A673 (cell line): ENCODE measurements at places on chromosomes 1 and 21. TPM values are rescaled to one million over a fixed set of nuclear protein-coding genes. Genes with fewer than 3 reads are reported as not detected.

Gene CD34
- not detected in 2 replicates for total RNA-seq

Gene NID1
- 0.64 and 0.66 TPM in 2 replicates for total RNA-seq

DNA sequence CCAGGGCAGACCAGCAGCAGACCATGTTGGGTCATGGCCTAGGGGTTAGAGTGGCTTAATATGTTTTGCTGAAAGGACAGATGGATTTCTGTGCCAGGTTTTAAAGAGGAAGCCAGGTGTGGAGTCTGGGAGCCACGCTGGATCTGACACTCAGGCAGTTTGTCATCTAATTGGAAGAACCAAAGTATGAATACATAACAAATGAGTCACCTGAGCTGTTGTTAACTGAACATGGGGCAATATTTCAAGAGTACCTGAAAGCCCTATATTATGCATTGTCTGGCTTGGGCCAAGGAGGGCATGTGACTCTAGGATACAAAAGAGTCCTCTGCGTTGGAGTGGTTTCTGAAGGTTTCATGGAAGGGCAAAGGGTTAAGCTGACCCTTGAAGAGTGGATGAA is 70.6 kb downstream of the LMO4 start:
- H3K4me1 ChIP-seq, result peaks cover 27% of the 10 kb centered on the region
- no peak overlapping the region for H3K27ac ChIP-seq
- H3K27me3 ChIP-seq, result no peaks in the 10 kb centered on the region
- DNase-seq, result no peak

DNA sequence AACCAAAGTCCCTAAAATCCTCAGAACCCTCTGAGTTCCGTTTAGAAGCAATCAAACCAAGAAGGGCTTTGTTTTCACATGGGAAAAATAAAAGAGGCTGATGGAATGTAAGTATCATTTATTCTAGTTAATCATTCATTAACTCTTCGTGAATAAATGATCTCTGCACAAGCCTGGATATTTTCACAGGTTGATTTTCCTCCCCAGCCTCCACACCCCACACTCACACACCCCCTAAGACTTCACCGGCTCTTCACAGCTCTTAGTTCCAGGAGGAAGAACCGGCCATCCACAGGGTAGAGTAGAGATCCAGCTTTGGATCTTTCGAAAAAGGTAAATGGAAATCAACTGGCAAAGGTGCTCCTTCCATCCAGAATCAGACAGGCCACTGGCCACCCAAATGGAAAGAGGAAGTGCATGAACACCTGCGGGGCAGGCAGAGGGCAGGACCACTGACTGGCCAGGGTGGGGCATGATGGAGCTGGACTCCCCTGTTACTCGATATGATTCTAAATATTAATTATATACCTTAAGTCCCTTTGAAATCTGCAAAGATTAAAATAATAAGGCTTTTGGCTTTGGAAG is 10.0 kb downstream of the C1orf198 start:
- DNase-seq, result no peak
- H3K27ac ChIP-seq, result no peak overlapping the region
- H3K4me1 ChIP-seq, result peaks cover 11% of the 10 kb centered on the region
- no peaks in the 10 kb centered on the region for H3K27me3 ChIP-seq
- no peak overlapping the region for H3K4me3 ChIP-seq
- no peaks in the 10 kb centered on the region for H3K36me3 ChIP-seq

GRCh38 chr1:204706838-204707509 is 21.4 kb upstream of the LRRN2 start:
- peaks cover 10% of the 10 kb centered on the region for H3K27me3 ChIP-seq
- H3K4me1 ChIP-seq, result no peaks in the 10 kb centered on the region
- no peak overlapping the region for H3K4me3 ChIP-seq
- DNase-seq, result no peak

DNA sequence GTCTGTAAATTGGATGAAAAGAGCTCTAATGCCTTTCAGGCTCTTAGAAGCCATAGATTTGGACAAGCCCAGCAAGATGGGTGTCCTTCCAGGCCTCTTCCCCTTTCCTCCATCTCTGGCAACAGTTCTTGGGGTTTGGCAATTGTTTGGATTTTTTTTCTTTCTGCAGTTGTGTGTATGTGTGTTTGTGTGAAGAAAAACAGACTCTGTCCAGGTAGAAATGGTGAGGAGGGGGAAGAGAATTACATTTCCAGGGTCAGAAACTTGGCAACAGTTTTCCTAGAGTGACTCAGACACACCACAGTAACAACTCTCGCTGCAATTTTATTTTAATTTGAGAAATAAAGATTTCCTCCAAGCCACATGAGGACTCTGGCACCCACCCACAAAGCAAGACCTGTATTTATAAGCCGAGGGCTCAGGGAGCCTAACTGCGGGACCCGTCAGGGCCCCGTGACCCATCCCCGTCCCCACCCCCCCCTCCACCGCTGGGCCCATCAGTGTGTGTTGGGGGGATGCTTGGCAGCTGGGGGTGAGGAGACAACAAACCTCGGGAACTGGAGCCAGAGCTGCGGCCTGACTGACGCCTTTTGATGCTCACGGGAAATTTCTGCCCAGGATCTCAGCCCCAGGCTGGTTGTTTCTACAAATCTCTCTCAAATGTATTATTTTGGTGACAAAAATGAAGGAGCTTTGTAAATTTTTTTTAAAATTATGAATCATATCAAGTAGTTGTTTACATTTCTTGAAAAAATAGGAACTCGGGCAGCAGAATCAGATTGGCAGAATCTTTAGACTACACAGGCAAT is 4.4 kb downstream of the TMEM200B start:
- H3K36me3 ChIP-seq, result peaks cover 45% of the 10 kb centered on the region
- DNase-seq, result no peak
- H3K27ac ChIP-seq, result peak overlapping the region; percentile 40
- no peak overlapping the region for H3K4me3 ChIP-seq

GRCh38 chr1:44289530-44289929 is 65.5 kb downstream of the ERI3 start:
- DNase-seq, result no peak
- no peaks in the 10 kb centered on the region for H3K27me3 ChIP-seq
- H3K4me1 ChIP-seq, result no peaks in the 10 kb centered on the region
- peaks cover 15% of the 10 kb centered on the region for H3K36me3 ChIP-seq
- H3K27ac ChIP-seq, result no peak overlapping the region
- no peak overlapping the region for H3K4me3 ChIP-seq

- H3K36me3 ChIP-seq, result no peaks in the 10 kb centered on the region
- H3K4me3 ChIP-seq, result no peak overlapping the region
- H3K27ac ChIP-seq, result no peak overlapping the region
- no peaks in the 10 kb centered on the region for H3K4me1 ChIP-seq
- no peaks in the 10 kb centered on the region for H3K27me3 ChIP-seq
Observed at GRCh38 chr1:206699000-206699586, 14.4 kb downstream of the MAPKAPK2 start.

- H3K27ac ChIP-seq, result no peak overlapping the region
- H3K4me3 ChIP-seq, result no peak overlapping the region
- no peaks in the 10 kb centered on the region for H3K27me3 ChIP-seq
- DNase-seq, result no peak
- peaks cover 31% of the 10 kb centered on the region for H3K36me3 ChIP-seq
Observed at GRCh38 chr1:156051011-156051725, 2.4 kb downstream of the UBQLN4 start.
